Glutamatergic neuron (in vitro differentiated cells): ENCODE measurements at places on chromosomes 12 and 14. TPM values are rescaled to one million over a fixed set of nuclear protein-coding genes. Genes with fewer than 3 reads are reported as not detected.

GRCh38 chr12:131197490-131197889 is 243.8 kb downstream of the ADGRD1 start:
- no peak overlapping the region for H3K4me3 ChIP-seq
- no peaks in the 10 kb centered on the region for H3K4me1 ChIP-seq
- no peak for DNase-seq
- no peak overlapping the region for H3K27ac ChIP-seq
- no peaks in the 10 kb centered on the region for H3K36me3 ChIP-seq

DNA sequence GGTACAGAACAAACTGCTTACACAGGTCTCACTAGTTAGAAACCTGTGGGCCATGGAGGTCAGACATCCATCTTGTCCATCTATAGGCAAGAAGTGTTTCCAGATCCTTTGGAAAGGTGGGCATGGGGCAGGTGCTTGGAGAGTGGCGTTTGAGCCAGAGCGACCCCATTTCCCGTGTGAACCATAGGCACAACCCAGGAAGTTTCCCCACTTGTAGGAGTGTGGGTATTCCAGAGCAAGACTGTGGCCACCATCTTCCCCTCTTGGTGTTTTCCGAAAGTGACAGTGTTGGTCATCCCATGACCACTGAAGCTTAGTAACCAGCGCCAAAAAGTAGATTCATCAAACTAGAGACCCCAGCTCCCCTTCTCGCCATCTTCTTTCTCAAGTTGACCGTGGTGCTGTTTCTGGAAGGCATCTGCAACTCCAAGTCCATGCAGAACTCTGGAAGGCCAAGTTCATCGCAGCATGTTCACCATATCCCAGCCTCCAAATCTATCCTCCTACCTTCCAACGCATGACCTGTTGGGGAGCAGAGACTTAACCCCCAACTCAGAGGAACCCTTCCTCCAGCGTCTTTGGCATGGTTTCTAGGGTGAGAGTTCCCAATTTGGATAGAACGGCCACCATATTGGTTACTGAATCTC is 19.7 kb downstream of the PHETA1 start:
- H3K4me1 ChIP-seq: no peaks in the 10 kb centered on the region
- H3K27me3 ChIP-seq: peaks cover 2% of the 10 kb centered on the region
- peaks cover 21% of the 10 kb centered on the region for H3K36me3 ChIP-seq
- no peak for DNase-seq
- H3K4me3 ChIP-seq: no peak overlapping the region

- H3K27me3 ChIP-seq: no peaks in the 10 kb centered on the region
- H3K27ac ChIP-seq: no peak overlapping the region
- DNase-seq: no peak
- no peaks in the 10 kb centered on the region for H3K36me3 ChIP-seq
- peaks cover 5% of the 10 kb centered on the region for H3K4me1 ChIP-seq
Observed at GRCh38 chr14:33647385-33647786, 303.5 kb downstream of the EGLN3 start.

Gene CHGA
- 663 TPM for total RNA-seq

DNA sequence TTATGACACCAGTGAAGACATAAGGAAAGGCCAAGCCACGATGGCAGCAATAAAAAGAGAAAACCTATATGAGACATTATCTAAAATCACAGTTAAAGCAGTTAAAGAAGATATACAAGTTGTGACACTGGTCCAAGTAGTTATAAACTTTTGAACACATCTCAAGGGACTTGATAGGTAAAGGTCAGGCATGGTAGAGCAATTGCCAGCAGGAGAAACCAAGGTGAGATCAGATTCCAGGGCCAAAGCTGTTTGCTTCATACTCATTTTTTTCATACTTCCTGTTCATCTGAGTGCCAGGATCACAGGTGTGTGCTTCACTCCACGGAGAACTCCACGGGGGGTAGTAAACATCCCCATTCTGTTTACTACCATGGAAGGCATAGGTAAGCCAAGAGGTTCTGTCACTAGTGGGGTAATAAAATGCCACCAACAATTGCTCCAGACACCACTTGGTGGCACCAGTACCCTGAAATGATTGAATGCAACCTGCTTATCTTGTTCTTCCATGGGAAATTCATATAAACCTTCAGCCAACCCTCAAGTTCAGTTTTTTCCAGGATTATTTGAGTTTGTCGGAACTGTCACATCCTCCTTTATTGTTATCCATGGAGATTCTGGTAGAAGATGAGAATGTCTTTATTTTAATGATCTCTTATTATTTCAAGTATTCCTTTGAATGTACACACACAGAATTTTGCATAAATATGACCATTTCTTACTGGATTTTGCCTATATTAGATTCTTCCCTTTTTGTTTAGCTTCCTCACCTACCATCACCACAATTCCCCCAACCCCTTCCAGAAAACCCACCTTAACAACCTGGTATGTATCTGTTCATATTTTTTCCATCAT is 59.2 kb upstream of the TSPAN8 start:
- peak; percentile 31 for DNase-seq
- H3K27me3 ChIP-seq: peaks cover 12% of the 10 kb centered on the region
- peaks cover 41% of the 10 kb centered on the region for H3K4me1 ChIP-seq
- H3K4me3 ChIP-seq: no peak overlapping the region
- H3K27ac ChIP-seq: peak overlapping the region; percentile 98

DNA sequence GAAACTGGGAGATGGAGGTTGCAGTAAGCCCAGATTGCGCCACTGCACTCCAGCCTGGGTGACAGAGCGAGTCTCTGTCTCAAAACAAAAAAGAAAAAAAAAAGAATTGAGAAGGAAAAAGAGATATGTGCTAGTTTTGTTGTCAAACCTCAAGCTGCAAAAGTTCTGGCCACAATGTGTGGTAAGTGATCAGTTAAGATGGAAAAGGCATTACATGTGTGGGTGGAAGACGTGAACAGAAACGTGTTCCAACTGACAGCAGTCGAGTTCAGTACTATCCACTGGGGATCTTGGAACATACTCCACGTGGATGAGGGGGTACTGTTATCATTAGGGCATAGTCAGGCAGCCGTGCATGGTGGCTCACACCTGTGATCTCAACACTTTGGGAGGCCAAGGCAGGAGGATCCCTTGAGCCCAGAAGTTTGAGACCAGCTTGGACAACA is 17.3 kb downstream of the GPR68 start:
- peaks cover 7% of the 10 kb centered on the region for H3K27me3 ChIP-seq
- no peaks in the 10 kb centered on the region for H3K4me1 ChIP-seq
- H3K27ac ChIP-seq: no peak overlapping the region
- DNase-seq: no peak
- H3K36me3 ChIP-seq: peaks cover 10% of the 10 kb centered on the region

Gene KLRK1
- total RNA-seq: not detected

Gene RND1
- 1.8 TPM for total RNA-seq

- no peak overlapping the region for H3K4me3 ChIP-seq
- DNase-seq: no peak
- H3K27ac ChIP-seq: no peak overlapping the region
Observed at GRCh38 chr12:108104657-108105056, 24.4 kb upstream of the WSCD2 start.

Gene SIRT4
- 3.8 TPM for total RNA-seq

Gene NANOG
- total RNA-seq: 1.3 TPM

Gene B4GALNT3
- 3.3 TPM for total RNA-seq

DNA sequence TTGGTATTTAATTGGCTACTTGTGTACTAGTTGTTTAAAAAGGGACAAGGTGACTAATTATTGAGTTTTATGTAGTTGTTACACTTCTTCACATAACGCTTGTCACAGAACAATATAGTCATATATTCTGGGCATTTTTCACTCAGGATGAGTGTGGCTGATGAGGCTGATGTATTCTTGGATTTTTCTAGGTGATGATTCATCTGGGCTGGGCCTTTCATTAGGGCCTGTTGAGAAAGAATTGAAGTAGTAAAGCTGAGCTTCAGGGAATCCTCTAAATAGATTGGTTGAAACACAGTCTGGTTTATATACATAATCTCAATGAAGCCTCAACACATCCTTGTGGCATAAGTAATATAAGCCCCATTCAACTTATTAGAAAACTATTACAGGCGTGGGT is 445.7 kb downstream of the DAD1 start:
- H3K27me3 ChIP-seq: no peaks in the 10 kb centered on the region
- no peaks in the 10 kb centered on the region for H3K4me1 ChIP-seq
- no peak for DNase-seq

GRCh38 chr14:90630171-90630806 is 185.9 kb downstream of the TTC7B start:
- H3K4me3 ChIP-seq: no peak overlapping the region
- peaks cover 2% of the 10 kb centered on the region for H3K27me3 ChIP-seq
- H3K36me3 ChIP-seq: no peaks in the 10 kb centered on the region
- no peak for DNase-seq
- H3K27ac ChIP-seq: no peak overlapping the region

DNA sequence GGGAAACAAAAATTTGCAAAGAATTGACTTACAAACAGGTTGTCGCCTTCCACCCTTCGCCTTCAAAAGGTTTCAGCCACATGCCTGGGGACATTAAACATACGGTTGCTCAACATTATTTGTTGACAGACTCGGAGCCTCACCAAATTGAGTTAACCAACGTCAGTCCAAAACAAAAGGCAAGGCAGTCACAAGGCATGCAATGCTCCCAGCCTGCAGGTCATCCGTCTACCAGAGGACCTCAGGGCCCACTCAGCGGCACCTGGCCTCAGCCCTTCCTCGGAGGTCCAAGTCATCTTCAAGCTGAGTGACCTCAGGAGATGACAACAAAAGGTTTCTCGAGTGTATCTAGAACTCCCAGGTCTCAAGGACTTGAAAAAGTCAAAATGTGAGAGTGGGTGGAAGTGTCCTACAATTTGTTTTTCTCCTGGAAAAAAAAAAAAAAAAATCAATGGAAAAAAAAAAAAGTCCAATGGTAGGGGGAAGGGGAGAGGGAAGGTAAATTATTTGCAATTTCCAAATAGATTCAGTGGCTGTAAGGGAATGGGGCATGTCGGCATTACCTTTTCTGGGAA is 64.3 kb downstream of the KDM2B start:
- H3K27ac ChIP-seq: no peak overlapping the region
- no peak for DNase-seq
- H3K36me3 ChIP-seq: no peaks in the 10 kb centered on the region
- H3K4me1 ChIP-seq: peaks cover 17% of the 10 kb centered on the region
- no peak overlapping the region for H3K4me3 ChIP-seq
